ENCODE measurements at places on chromosomes 11 and 22.

GRCh38 chr22:32882360-32882755 lies 80.9 kb downstream of the TIMP3 start:
- DNase-seq: no peak

- no peak for DNase-seq
These were observed 24.4 kb downstream of the UPB1 start for GRCh38 chr22:24519496-24519895.

- no peak for DNase-seq
These were observed 16.8 kb upstream of the PPARA start for GRCh38 chr22:46133588-46133855.

DNA sequence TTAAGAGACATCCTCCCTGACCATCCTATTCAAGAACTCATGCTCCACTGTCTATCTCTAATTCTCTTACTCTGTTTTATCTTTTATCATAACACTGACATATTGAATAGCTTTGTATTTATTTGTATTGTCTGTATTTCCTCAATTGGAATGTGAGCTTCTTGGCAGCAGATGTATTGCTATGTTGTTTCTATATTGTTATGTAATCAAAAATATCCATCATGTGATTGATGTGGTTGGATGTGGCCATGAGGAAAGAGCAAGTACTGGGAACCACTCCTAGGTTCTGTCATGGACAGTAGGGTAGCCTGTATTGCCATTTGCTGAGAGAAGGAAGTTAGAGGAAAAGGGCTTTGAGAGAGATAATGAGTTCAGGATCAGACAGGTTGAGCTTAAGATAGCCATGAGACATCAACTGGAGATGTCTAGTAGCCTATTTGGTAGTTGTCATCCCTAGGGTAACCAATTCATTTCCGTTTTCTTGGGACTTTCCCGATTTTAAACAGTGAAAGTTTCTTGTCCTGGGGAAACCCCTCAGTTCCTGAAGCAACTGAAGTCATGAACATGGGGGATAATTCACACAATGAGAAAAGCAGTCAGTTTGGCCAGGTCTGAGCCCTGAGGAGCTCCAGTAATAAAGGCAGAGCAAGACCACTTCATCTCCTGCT lies 404.5 kb downstream of the INSC start:
- DNase-seq: no peak

- no peak for DNase-seq
These were observed 71.9 kb upstream of the RRM1 start for GRCh38 chr11:4022669-4023068.

DNA sequence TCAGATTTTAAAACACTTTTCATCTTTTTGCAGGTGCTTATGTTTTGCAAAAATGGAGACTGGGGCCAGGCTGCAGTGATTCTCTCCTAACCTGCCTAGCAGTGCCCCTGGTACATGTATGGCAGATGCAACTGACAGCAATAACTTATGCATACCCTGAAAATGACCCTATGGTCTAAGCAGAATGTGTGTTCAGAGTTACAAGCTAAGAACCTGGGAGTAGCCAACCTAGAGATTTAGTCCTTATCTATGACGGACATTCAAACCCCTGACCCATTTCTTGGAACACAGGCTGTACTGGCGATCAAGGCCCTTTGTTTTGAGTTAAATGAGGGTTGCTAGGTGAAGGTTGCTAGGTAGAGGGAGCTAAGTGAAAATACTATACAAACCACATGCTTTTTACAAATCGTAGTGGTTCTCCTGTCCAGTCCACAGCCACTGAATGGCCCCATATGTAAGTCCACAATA lies 184.9 kb upstream of the SESN3 start:
- DNase-seq: no peak

DNA sequence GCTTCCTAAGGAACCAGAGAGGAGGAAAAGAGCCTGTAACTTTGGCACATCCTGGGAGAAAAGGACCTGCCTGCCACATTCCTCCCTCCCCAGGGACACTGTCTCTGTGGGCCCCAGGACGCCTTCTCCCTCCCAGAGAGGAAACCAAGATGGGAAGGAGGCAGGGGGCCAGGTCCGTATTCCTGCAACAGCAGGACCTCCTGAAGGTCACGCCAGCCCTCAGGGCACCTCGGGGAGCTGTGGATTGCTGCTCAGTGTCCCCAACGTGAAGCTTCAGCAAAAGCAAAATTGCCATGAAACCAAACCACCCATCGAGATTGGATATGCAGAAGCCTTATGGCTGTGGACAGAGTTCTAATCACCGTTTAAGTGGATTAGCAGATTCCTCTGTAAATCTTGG lies 86.7 kb downstream of the ARHGAP8 start:
- no peak for DNase-seq

- no peak for DNase-seq
These were observed 6.7 kb downstream of the SLC5A12 start for GRCh38 chr11:26715133-26715532.

All from stimulated activated CD8-positive, alpha-beta memory T cell treated with anti-CD3 and anti-CD28 coated beads, Interleukin-7, amount 100 ng/mL, for 4 hours (primary cell).